Right ventricle myocardium superior (tissue), 1 donor: ENCODE measurements at places on chromosomes 5 and 9. TPM values are rescaled to one million over a fixed set of nuclear protein-coding genes. Genes with fewer than 3 reads are reported as not detected.

DNA sequence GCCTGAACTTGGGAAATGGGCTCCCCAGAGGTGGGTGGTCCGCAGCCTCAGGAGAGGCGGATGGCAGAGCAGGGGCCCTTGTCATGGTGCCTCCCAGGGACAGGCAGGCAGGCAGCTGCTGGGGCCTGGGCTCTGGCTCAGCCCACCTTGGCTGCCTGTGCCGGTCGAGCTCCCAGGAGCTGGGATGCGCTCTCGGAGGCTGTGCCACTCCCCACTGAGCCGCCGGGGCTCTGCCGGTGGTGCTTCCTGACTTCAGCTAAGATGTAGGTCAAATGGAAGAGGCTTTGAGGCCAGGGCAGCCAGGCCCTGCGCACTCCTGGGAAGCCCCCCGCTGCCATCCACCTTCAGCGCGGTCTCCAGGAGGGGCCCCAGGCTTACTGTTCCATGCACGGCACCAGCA lies 41.0 kb downstream of the KCNT1 start:
- no peak for DNase-seq

DNA sequence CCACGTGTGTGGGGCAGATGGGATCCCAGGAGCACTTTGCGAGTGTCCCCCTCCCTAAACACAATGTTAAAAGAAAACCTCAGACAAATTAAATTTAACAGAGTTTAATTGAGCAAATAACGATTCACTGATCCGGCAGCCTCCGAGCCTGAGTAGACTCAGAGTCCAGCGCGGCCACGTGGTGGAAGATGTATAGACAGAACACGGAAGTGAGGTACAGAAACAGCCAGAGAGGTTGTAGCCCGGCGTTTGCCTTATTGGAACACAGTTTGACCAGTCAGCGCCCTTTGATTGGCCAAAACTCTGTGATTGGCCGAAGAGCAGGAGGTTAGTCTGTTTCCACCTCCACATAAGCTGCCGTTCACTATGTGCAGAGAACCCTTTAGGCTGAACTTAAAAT lies 363.0 kb upstream of the IRX2 start:
- DNase-seq = no peak

DNA sequence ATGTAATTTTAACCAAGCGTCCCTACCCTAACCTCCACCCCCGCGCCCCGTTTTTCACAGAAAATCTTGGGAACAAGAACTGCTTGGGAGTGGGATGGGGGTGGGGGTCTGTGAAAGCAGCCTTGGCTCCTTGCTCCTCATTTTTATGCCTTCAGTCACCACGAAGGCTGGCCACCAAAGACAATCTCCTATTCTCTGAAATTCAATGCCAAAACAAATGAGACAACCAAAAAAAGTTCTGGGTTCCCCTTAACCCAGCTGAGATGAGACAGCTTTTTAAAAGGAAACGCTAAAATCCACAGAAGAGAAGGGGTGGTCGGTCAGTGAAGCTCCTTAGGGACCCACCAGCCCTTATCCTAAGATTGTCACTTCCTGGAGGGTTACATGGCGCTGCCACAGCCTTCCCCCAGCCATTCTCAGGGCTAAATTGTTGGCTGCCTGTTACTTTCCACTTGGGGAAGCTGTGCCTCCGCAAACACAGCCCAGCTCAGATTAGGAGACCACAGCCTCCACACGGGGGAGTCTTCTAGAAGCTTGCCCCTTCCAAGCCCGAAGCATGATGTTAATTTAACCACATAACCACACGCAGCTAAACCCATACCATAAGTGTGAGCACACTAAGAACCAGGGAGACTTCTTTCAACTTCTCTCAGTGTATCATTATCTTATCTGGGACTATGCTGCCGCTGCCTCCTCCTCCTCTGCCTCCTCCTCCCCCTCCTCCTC lies 136.3 kb downstream of the FOXD1 start:
- no peak for DNase-seq

DNA sequence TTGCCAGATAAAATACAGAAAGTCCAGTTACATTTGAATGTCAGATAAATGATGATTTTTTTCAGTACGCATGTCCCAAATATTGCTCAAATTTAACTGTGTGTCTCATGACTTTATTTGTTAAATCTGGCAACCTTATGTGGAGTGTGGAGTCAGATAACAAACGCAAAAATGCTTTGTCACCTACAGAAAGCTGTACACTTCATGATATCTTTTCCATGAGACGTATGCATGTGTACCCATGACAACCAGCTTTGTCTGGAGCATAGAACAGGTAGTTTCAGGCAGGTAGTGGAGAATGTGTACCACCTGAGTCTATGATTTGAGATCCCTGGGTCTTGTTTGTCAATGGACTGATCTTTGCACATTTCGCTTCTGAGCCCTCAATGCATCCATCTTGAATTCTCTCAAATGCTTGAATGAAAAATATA lies 105.5 kb upstream of the CPEB4 start:
- DNase-seq = no peak

- no peak for DNase-seq
Observed at GRCh38 chr9:136239135-136239982, 6.3 kb downstream of the QSOX2 start.

DNA sequence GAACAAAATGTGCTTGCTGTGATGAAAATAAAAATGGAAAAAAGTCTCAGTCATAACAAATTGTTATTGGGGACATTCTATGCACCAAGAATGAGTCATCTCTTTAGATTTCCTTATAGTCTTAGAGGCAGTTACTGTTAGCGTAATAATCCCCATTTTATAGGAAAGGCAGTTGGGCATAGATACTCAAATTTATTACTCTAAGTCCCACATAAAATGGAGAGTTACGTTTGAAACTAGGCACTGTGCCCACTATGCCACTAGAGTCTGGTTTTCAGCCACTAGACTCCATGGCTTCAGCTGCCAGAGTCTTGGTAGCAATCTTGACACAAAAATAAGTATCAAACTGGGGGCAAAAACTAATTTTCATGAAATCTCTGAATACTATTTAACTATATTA lies 317.9 kb upstream of the MEF2C start:
- DNase-seq = no peak

- DNase-seq = no peak
Observed at GRCh38 chr5:78472469-78473106, 112.2 kb downstream of the SCAMP1 start.

DNA sequence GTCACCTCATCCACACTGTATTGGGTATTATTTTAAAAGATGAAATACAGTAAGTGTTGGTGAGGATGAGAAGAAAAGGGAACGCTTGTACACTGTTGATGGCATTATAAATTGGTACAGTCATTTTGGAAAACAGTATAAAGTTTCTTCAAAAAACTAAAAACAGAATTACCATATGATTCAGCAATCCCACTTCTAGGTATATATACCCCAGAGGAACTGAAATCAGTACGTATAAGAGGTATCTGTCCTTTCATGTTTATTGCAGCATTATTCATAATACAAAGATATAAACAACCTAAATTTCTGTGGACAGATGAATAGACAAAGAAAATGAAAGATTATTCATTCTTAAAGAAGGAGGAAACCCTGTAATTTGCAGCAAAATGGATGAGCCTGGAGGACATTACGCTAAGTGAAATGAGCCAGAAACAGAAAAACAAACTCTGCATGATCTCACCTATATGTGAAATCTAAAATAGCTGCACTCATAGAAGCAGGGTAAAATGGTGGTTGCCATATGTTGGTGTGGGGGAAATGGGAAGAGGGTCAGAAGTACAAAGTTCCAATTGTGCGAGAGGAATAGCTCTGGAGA lies 191.6 kb downstream of the TRIM36 start:
- no peak for DNase-seq

DNA sequence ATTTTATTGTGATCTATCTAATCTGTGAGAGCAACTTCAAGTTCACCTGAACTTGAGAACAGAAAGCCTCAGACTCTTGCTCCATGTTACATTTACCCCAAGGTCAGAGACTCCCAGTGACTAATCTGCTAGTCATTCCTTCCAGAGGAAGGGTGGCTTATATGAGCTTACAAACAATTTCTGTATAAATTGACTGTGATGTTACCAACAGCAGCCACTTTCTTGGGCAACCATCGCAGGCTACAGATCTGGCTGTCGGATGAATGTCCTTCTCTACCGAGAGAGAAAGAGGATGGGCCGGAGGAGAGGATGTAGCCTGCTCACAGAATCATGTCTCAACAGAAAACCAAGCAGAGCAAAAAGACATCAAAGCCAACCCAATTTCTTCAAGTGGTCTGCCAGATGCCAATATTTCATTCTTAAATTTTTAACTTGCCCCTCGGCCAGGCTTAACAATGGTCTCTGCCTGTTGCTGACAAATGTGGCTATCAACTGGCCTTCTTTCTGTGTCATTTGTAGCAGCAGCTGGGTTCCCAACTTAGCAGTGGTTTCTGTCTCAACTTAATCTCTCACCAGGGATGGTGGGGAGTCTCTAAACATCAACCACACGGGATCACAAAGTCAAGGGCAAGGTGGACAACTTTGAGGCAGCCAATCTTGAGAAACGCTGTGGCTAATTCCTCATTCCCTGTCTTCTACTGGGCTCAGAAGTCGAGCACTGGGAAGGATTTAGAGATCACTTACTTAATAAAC lies 81.3 kb downstream of the RAPGEF1 start:
- no peak for DNase-seq

- peak; percentile 50 for DNase-seq
Observed at GRCh38 chr9:91771027-91771426, 179.0 kb downstream of the ROR2 start.

GRCh38 chr5:140966293-140967225 lies at the start of gene PCDHAC2:
Gene PCDHAC2, plus strand, starts transcription at chr5:140966476. Its CDS starts 291 bp downstream, at chr5:140966767.
- peak; percentile 46 for DNase-seq

GRCh38 chr5:15085671-15086070 lies 214.1 kb upstream of the ANKH start:
- DNase-seq = no peak

GRCh38 chr5:16392718-16393117 lies 72.9 kb downstream of the ZNF622 start:
- DNase-seq = no peak

DNA sequence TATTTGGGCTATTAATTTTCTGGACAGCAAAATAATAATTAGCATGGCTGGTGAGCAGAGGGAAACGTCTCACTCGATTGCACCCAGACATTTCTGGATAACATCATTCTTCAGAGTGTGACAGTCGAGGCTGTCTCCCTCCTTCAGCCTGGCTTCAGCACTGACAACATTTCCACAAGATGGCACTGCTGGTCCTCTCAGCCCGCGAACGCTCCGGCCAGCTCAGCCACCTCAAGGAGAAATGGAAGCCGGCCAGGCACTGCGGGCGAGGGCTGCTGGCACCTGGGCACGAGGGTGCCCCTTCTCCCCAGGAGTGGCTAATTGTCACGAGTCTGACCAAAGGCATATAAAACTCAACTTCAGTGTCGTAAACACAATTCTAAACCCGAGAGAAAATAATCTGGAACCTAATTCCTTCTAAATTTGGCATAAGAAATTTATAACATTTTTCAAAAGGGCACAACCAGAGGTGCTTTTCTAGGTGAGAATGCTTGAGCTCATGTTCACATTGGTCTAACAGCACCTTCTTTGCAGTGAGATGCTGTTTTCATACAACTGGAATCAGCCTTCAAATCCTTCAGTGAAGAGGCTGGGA lies 65.9 kb downstream of the DAP start:
- DNase-seq = peak; percentile 83

DNA sequence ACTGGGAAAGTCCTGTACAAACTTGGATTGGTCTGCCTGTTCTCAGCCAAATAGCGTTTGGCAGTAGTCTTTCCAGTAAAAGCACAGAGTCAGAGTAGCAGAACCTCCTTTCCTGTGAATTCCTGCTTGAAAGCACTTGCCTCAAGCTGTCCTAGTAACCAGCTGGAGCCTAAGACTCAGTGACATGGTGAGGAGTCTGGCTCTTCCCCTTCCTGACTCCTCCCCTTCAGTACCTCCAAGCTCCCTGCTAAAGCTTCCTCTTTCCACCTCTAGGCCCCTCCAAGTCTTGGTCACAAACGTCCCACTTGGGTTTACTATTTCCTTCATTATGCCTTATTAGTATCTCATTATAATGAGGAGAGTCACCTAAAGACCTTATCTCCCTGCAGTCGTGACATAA lies 21.4 kb upstream of the FAM81B start:
- no peak for DNase-seq

DNA sequence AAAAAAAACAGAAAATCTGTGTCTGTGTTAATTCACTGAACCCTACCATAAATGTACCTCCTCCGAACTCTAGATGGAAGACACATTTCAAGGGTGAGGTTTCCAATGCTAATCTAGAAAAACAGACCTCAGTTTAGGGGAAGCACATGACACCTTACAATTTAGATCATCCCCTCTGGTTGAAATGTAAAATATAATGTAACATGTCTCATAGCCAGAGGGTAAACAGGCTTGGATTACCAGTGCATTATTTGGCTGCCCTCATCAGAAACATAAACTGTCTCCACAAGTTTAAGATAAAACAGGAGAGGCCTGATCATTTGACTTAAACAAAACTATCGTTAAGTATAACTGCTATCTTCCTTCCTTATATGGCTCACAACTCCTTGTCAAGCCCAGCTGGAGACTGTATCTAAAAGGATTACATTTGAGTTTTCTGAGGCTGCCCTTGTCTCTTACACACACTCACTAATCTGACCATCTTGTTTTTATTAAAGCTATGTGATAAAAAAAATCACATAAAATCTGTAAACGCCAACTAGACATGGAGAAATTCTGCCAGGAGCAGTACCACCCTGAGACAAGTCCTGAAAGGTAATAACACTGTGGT lies 105.7 kb downstream of the LURAP1L start:
- no peak for DNase-seq

GRCh38 chr5:107342371-107342770 lies 328.4 kb downstream of the EFNA5 start:
- DNase-seq = no peak

DNA sequence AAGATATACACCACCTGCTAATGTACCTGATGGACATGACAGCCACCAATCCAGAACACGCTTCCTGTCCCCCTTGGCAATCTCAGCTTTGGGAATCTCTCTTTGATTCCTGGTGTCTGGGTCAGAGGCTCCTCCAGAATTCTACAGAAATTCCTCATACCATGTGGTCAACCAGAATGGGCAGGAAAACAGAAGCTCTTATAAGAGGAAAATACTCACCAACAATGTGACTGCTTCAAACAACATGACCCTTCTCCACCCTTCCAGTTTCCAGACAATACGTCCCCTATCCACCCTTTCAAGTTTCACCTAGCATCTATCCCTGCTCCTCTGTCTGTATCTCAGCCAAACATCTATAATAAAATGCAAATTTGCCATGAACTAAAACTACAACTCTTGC lies 247.2 kb downstream of the DENND1A start:
- no peak for DNase-seq

The C5orf58 gene
- 0.65 TPM for total RNA-seq

The EIF4EBP3 gene
- total RNA-seq = 12.0 TPM

The IFNK gene
- not detected for total RNA-seq

The PAEP gene
- not detected for total RNA-seq

The ACOT12 gene
- total RNA-seq = not detected

The PRELID1 gene
- total RNA-seq = 27.6 TPM

The KCNV2 gene
- not detected for total RNA-seq

The IFT74 gene
- 10.6 TPM for total RNA-seq

The RASEF gene
- total RNA-seq = 0.05 TPM

The PRR16 gene
- 14.2 TPM for total RNA-seq

The HBEGF gene
- total RNA-seq = 21.7 TPM

The NME5 gene
- total RNA-seq = 4.9 TPM

The AHRR gene
- total RNA-seq = 1.8 TPM
